Activated CD8-positive, alpha-beta T cell treated with anti-CD3 and anti-CD28 coated beads for 36 hours (primary cell): ENCODE measurements at places on chromosomes 7 and 10. TPM values are rescaled to one million over a fixed set of nuclear protein-coding genes. Genes with fewer than 3 reads are reported as not detected.

DNA sequence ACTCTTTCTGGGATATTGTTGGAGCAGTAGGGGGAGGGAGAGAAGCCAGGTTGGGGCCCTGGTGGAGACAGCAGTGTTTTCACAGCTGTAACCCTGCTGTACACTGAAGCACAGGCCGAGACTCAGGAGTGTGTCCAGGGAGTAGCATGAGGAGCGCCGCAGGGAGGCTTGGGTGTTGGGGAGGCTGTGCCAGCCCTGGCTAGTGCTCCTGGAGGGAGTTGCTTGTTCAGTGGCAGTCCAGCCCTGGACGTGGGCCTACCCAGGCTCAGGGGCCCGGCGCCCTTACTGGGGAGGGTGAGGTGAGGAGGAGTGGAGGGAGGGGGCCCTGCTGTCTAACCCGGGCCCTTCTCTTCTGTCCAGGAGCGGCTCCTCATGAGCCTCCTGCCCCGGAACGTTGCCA, 35.9 kb downstream of the ADCY1 start:
- no peak for DNase-seq

Gene NYAP1
- 0.32 TPM for total RNA-seq

DNA sequence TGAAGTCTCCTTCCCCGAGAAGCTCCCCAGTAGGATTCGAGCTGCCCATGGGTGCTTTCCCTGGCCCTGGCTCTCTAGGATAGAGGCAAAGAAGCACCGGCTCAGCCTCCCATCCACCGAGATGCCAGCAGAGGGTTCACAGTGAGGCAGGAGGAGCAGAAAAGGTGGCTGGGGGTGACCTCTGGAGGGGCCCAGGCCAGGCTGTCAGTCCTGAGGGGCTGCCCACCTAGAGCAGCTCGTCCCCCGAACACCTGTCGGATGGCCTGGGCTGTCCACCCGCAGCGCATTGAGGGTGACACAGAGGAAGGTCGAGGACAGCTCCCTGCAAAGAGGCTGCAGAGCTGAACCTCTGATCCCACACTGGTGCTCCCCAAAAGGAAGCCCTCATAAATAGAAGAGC, 167.2 kb upstream of the PPP2R2D start:
- DNase-seq = no peak

Gene CTAGE8
- total RNA-seq = 0.25 TPM

DNA sequence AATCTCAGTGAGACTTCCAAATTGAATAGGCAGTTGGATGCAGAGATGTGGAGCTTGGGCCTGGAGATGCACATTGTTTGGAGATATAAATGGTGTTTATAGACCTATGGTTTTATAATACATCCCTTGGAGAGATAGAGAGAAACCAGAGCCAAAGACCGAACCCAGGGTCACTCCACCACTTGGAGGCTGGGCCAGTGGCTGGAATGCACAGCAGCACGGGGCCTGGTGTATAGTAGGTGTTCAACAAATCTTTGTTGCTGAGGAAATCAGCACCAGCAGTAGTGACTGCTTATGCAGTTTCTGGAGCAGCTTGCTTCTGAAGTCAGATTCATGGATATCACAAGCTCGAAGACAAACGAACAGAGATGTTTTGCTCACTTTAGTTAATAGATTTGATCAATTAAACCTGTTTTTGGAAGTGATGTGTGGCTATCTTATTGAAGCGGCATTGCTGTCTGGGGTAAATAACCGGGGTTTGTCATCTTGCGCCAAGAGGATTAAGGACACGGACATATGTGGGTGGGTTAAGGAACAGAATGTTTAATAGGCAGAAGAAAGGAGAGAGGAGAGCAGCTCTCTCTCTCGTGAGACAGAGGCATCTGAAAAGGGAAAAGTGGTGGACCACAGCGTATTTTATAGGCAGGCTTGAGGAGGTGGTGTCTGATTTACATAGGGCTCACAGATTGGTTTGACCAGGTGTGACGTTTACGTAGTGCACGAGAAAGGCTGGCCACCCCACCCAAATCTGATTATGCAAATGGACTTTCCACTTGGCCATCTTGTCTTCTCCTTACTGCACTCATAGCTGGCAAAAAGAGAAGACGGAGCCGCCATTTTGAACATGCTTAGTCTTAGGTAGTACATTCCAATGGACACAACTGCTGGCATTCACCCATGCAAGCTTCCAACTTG, 11.1 kb downstream of the RBP4 start:
- DNase-seq = no peak

DNA sequence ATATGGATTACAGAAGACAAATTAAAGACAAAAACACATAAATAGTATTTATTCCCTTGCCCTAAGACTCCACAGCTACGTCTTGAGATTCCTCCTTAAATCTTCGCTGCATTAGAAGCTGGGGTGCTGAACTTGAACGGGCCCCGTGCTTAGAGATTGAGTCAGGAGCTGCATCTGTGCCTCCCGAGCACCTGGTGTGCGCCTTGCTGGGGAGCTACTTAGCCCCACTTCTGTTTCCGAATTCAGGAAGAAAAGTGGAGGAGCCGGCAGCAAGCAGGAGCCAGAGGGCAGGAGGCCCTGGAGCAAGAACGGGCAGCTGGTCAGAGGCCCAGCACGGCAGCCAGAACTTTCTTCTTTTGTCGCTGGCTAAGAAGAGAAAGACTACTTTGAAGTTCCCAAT, 30.4 kb upstream of the RNF32 start:
- no peak for DNase-seq
